Kidney epithelial cell (primary cell): ENCODE measurements at places on chromosomes 4 and X. TPM values are rescaled to one million over a fixed set of nuclear protein-coding genes. Genes with fewer than 3 reads are reported as not detected.

DNA sequence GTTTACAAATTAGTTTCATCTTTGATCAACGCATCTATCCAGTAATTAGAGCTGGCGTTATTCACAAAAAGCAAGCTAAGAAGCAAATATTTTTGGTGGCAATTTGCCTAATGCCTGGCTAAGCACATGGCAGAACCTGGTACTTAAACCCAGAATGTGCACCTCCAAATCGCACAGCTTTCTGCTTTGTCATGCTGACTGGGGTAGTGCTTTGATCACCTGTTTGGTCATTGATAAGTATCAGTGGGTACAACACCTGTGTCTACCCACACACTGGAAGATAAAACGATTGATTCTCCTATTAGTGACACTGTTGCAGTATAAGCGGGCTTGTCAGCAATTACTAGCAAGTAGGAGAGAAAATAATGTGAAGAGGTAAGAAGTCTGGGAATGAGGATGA is 1.9 kb downstream of the NUDT6 start:
- no peak for DNase-seq

- no peak for DNase-seq
Observed at GRCh38 chr4:80852061-80852460, 178.4 kb upstream of the BMP3 start.

DNA sequence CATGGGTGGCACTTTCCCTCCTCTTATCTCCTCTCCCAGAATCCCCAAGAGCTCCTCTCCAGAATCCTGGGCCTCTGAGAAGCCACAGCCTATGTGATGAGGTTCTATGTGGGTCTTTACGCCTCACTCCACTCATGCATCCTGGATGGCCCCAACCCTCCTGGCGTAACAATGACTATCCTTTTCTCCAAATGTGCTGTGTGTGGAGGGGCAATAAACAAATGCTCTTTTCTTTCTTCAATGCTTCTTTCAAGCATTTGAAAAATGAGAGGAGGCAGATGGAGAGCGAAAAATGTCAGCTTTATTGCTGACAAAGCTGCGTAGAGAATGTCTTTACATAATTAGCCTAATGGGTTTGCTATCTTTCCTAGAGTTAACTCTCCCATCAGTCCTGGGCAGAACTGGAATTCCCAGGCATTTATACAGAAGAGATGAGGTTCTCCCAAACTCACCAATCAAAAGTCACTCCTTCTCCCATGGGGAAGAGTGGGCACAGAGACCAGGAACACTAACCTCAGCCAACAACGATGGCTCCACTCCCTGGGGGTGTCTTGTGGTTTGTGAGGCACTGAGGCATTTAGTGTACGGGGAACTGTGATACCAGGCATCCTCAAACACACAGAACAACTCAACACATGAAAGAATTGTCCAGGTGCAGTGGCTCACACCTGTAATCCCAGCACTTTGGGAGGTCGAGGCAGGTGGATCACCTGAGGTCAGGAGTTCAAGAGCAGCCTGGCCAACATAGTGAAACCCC is 118.9 kb upstream of the SLC34A2 start:
- no peak for DNase-seq

DNA sequence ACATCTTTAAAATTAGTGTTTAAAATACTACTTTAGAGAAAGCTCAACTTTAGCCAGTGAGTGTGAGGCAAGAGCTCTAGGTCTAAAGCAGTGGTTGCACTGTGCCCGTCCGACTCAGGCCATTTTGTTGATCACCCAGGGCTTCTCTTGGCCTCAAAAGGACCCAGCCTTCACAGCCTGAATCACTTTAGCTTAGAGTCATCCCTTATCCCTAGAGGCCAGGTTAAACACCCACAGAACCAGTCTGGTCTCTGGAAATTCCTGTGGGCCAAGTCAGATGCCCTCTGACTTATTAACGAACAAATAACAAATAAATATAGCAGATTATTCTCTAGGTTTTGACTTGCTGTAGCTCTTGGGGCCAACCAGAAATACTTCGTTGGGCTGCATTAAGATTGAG is 102.3 kb downstream of the WWC2 start:
- no peak for DNase-seq

DNA sequence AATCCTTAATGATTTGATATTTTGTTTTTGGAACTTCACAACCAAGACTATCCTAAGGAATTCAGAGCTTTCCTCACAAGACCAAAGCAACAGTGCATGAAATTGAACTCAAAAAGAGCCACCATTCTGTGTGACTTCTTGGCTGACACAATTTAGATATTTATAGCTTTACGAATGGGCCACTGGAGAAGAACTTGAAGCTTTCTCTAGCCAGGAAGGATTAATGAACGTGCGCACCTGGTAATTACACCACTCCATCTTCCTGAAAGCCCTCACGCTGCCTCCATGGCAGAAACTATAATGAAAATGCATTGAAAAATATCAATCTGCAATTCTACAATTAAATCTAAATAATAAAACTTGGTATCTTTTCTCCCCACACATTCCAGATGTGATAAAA is 1057.8 kb downstream of the DMD start:
- DNase-seq, result no peak

DNA sequence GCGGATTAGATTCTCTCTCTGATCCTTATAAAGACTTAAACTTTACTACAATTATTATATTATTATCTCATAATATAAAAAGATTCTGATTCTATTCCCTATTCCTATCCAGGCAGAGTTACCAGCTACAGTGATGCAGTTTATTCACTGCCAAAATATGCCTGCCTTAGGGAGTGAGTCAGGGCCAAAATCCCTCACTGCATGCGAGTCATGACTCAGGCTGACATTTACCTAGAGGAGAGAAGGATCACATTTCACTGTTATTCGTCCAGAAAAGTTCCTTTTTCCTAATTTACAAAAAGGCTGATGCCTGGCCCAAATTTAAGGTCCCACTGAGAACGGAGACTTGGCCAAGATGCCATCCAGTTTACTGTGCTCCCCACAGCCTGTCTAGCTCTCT is 168.5 kb upstream of the LDB2 start:
- peak; percentile 34 for DNase-seq

GRCh38 chr4:156971676-156972378 is at the start of gene PDGFC:
PDGFC (minus strand) TSS chr4:156971799; CDS start chr4:156970903, 896 bp downstream.
- no peak for DNase-seq

DNA sequence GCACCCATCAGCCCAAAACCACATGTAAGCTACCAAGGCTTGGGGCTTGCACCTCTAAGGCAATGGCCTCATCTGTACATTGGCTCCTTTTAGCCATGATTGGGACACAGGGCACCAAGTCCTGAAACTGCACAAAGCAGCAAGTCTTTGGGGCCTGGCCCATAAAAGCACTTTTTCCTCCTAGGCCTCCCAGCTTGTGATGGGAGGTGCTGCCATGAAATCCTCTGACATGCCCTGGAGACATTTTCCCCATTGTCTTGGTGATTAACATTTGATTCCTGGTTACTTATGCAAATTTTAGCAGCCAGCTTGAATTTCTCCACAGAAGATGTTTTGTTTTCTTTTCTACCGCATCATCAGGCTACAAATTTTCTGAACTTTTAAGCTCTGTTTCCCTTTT is 58.5 kb upstream of the PABPC4L start:
- no peak for DNase-seq

The SYP gene
- total RNA-seq, result 0.27 and 1.0 TPM in 2 replicates

The CT45A2 gene
- not detected in 2 replicates for total RNA-seq

The TLR10 gene
- total RNA-seq, result not detected in 2 replicates

The SYN1 gene
- 0.62 and 1.9 TPM in 2 replicates for total RNA-seq

The CSAG1 gene
- total RNA-seq, result not detected in 2 replicates
